Parietal lobe (tissue), 2 donors: ENCODE measurements at places on chromosomes 5 and 9. TPM values are rescaled to one million over a fixed set of nuclear protein-coding genes. Genes with fewer than 3 reads are reported as not detected.

Gene GABRB2
- 77.0 TPM for total RNA-seq

Gene GLDC
- 20.7 TPM for total RNA-seq

Gene VAV2
- 45.4 TPM for total RNA-seq

Gene FASTKD3
- total RNA-seq = 21.3 TPM

Gene CCDC69
- 0.31 TPM for total RNA-seq

Gene P4HA2
- 21.3 TPM for total RNA-seq

Gene RBM22
- total RNA-seq = 42.9 TPM

Gene CARTPT
- 0.63 TPM for total RNA-seq

Gene IL9
- not detected for total RNA-seq

Gene C5orf34
- 5.0 TPM for total RNA-seq

Gene INSL4
- total RNA-seq = not detected

Gene PLCXD3
- 9.1 TPM for total RNA-seq

Gene CD274
- total RNA-seq = 0.31 TPM

Gene GABRA1
- total RNA-seq = 17.2 TPM

Gene ANKHD1
- total RNA-seq = 198 TPM

Gene WDR31
- 2.8 TPM for total RNA-seq

Gene SAXO1
- under 0.01 TPM for total RNA-seq

Gene DDX31
- 16.6 TPM for total RNA-seq

Gene CCNO
- total RNA-seq = not detected

Gene NSMF
- 66.7 TPM for total RNA-seq

Gene NADK2
- total RNA-seq = 57.0 TPM

Gene GNG10
- 24.1 TPM for total RNA-seq

Gene CDC20B
- total RNA-seq = 0.31 TPM

Gene PTPRD
- total RNA-seq = 658 TPM

Gene DBH
- not detected for total RNA-seq

Gene TEK
- 7.2 TPM for total RNA-seq

Gene KCNMB1
- total RNA-seq = not detected

Gene ANKRD20A1
- total RNA-seq = 5.9 TPM

Gene PDLIM4
- total RNA-seq = 4.4 TPM

Gene ARHGEF39
- 0.31 TPM for total RNA-seq

Gene C9orf50
- total RNA-seq = not detected

Gene FCN2
- not detected for total RNA-seq

Gene CDX1
- not detected for total RNA-seq

Gene SELENOP
- 24.4 TPM for total RNA-seq

Gene TICAM2
- total RNA-seq = 0.31 TPM

Gene ABLIM3
- total RNA-seq = 19.4 TPM

Gene PLAC8L1
- total RNA-seq = not detected

Gene CDC25C
- total RNA-seq = 2.2 TPM

Gene PCDHB8
- total RNA-seq = 15.0 TPM

Gene ELOVL7
- total RNA-seq = 4.1 TPM

Gene KLHL9
- total RNA-seq = 73.6 TPM

Gene SPATA6L
- 13.8 TPM for total RNA-seq

Gene FTMT
- total RNA-seq = not detected

Gene ECM2
- 2.2 TPM for total RNA-seq

Gene STARD4
- 49.5 TPM for total RNA-seq

Gene IFNA2
- not detected for total RNA-seq

Gene ADCY2
- total RNA-seq = 23.2 TPM

Gene GARNL3
- 138 TPM for total RNA-seq

Gene ACOT12
- total RNA-seq = 5.0 TPM

Gene PTGER4
- total RNA-seq = 1.6 TPM

Gene GPX8
- total RNA-seq = 0.63 TPM

Gene PCDHB13
- total RNA-seq = 29.7 TPM

Gene C5orf22
- 30.7 TPM for total RNA-seq

Gene CBY3
- total RNA-seq = not detected

Gene CCNI2
- total RNA-seq = 0.94 TPM

Gene VPS13A
- 52.0 TPM for total RNA-seq

Gene TSC1
- total RNA-seq = 129 TPM

Gene RANBP17
- 95.5 TPM for total RNA-seq
